ENCODE measurements at places on chromosomes 6 and 20.
A peak's percentile ranks its signal among the peaks of the same experiment; 100 is the strongest.

DNA sequence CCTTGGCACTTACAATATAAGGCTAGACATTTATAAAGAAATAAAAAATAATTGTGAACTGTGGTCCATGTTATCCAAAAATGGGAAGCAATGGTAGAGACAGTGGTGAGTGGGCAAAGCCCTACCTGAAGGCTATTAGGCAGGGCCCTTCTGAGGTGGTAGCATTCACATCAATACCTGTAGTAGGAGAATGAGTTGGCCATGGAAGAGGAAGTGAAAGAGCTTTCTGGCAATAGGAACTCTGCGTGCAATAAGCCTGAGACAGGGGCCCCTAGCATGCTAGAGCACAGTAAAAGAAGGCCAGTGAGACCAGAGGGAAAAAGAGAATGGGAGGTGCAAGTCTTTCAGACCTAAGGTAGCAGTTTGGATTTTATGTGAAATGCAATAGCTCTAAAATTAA, 754.5 kb downstream of the PTPRT start:
- no peak for DNase-seq

- no peak for DNase-seq
Observed at GRCh38 chr20:59148701-59149493, 14.7 kb upstream of the ZNF831 start.

GRCh38 chr6:11920566-11920965, 91.5 kb upstream of the HIVEP1 start:
- no peak for DNase-seq

DNA sequence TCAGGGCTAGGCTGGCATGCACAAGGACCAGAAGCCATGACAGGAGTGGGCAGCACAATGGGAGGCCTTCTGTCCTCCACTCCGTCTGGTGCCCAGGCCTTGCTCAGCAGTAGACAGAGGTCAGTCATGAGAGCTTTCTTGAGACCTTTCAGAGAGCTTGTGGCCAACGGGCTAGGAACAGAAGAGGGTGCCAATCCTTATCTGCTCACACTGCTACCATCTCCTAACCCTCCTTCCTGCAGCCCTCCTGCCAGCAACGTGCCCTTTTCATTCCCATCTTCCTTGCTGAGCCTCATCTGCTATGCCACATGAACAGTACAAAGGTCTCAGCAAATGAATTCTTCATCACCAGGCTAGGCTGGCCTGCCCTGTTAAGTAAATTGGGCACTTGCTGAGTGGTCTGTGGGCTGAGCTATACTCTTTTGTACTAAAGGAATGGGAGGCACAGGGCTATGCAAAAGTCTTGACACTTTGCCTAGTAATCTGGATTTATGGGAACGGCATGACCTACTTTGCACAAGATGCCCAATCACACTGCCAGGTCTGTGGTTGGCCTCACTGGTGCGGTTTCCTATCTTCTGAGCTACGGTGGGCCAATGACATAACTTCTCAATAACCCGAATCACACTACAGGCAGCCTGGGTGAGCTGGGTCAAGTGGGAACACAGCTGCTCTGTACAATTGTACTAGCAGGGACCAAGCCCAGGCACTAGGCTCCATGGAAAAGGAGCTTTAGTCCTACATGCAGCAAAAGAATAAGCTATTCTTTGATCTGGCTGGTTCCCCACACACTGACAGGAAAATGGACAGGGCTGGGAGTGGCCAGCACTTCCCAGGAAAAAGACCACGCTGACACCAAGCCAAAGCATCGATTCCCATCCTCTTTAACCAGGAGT, 47.8 kb downstream of the ELOVL5 start:
- DNase-seq: peak; percentile 14

GRCh38 chr20:63280929-63281545, 8.4 kb downstream of the ARFGAP1 start:
- no peak for DNase-seq

All from effector CD4-positive, alpha-beta T cell (primary cell).